ENCODE measurements at places on chromosomes 7 and 10.

- DNase-seq = no peak
Observed at GRCh38 chr7:138386821-138387220, 73.2 kb upstream of the TRIM24 start.

DNA sequence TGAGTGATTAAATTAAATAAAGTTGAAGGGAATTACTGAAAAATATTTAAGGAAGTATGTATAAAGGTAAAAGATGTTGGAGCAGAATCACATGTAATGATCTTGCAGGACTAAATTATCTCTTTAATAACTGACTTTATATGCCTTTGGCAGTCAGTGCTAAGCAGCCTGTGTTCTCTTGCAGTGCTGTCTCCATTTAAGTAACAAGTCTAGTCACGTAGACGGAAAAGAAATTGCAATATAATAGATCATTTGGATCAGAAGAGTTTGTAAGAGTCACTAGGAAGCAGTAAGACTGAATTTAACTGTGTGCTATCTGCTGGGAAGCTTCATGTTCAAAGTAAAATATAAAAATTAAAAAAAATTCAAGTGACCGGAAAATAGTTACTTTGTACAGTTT is 21.4 kb downstream of the BZW2 start:
- DNase-seq = no peak

DNA sequence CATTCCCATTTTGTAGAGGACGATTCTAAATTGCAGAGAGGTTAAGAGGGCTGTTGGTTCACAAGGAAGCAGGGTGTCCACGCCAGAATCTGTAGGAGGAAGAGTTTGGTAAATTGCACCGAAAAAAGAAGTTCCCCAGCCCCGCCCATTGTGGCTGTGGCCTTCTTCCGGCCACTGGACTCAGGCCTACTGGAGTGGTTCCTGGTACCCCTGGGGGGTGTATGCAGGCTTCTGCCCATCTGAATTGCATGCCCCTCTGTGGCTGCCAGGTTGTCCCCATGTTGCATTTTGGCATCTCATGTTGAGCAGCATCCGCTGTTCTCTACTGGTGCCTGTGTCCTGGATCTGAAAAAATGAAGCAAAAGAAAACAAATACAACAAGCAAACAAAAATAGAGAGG is 234.2 kb downstream of the WDR11 start:
- no peak for DNase-seq

DNA sequence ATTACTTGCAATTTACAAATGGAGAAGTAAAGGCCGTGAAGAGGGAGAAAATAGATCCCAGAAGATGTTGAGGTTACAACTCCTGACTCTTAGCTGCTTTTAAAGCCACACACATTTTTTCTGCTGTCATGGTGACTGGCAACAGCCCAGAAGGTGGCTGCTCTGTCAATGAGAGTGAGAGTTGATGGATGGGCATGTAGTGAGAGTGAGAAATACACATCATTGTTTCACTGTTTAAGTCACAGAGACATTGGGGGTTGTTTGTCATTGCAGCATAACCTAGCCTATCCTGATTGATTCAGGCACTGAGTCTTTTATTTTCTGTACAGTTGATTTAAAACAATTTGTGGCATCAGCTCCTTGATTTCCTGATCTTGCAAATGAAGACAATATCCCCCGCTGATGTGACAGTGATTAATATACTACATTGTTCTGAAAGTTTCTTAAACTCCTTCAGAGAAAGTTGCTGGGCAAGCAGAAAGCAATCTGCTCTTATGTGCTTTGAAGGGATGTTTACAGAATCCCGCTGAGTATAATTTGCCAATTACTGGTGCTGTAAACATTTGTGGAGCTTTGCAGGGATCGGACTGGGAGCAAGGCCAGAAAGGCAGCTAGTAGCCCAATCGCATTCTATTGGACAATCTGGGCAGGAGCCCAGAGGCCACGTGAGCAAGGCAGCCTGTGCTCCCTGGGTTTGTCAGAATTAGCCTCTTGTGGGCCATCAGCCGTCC is 229.6 kb downstream of the PRPF18 start:
- DNase-seq = no peak

DNA sequence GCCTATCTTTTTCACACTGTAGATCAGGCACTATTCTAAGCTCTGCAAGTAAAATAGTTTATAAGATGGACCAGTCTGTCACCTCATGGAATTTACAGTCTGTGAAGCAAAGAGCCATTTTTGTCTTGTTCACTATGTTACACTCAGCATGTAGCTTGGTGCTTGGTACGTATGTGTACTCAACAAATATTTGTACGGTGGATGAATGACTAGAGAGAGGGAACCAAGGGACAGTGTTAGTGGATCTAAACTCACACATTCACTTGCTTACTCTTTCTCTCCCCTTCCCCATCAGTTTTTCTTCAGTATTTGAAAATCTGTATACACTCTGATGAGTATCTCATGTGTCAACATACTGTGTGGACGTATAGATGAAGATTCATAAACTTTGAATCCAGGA is 45.9 kb downstream of the PTF1A start:
- DNase-seq = no peak

- DNase-seq = no peak
Observed at GRCh38 chr7:48188776-48189520, 17.7 kb downstream of the ABCA13 start.

DNA sequence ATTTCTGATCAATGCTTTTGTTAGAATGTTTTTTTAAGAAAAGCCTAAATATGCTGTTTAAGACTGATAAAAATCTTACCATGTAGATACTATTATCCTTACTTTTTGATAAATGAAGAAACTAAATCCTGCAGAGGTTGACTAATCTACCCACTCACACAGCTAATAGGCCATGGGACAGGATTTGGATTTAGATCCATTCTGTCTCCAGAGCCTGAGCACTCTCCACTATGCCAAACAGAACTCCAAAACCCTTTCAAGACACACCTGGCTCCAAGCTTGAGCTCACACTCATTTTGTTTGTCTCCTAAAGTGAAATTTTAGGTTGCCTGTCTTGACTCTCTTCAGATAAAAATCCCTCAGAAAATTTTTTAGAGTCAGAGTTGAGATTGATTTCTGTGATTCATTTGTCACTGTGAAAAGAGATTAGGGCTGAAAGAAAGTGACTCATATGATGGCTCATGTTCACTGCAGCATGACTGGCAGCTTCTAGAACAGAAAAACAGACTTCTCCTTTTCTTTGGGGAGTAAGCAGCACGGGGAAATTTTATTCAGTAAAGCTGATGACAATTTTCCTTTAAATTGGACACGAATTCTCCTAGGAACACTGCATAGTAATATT is 132.3 kb upstream of the POT1 start:
- DNase-seq = no peak
